ENCODE measurements at places on chromosomes 3 and 15. TPM values are rescaled to one million over a fixed set of nuclear protein-coding genes. Genes with fewer than 3 reads are reported as not detected.
A peak's percentile ranks its signal among the peaks of the same experiment; 100 is the strongest.

Gene CRYBG3
- total RNA-seq: 31.2 TPM

Gene MEIS2
- total RNA-seq: 18.5 TPM

Gene PLA2G4B
- total RNA-seq: 90.3 TPM

Gene FBXO40
- total RNA-seq: not detected

Gene GOLGA6A
- total RNA-seq: 2.2 TPM

Gene SYNPR
- not detected for total RNA-seq

Gene GP5
- not detected for total RNA-seq

Gene TM4SF4
- not detected for total RNA-seq

Gene SLC22A14
- 0.45 TPM for total RNA-seq

Gene ADAMTS7
- total RNA-seq: 2.1 TPM

GRCh38 chr3:45635475-45636256 lies 41.1 kb downstream of the LIMD1 start:
- DNase-seq: no peak

GRCh38 chr15:35748105-35748504 lies 202.1 kb upstream of the DPH6 start:
- no peak for DNase-seq

GRCh38 chr15:79035111-79035601 lies 55.4 kb downstream of the RASGRF1 start:
- DNase-seq: no peak

DNA sequence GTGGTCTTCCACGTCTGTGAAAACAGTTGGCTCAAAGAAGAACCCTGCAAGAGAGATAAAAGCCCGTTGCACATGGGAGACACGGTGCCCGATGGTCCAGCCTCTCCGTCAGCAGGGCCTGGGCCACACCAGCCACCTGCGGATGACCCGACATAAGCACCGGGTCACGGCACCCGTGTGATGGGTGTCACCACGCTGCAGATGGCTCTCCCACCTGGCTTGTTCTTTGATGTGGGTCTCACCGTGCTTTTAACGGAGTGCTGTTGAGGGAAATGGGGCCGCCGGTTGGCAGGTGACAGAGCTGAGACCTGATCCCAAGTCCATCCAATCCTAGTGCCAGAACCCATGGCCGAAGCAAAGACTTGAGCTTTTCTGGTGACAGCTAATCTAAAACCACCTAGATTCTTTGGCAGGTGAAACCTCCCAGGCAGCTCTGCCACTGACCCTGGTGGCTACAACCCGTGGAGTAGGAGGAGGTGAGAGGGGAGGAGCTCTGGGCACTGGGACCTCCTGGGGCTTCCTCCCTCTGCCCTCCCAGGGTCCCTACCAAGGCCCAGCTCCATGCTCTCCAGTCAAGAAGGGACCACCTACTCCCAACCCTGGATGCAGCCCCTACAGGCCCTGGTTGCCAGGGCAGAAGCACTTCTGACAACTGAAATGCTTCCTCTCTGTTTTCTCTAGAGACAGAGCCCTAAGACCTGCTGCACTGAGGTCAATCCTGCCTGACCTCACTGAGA lies 23.4 kb upstream of the SLC41A3 start:
- no peak for DNase-seq

GRCh38 chr3:118127992-118128391 lies 906.7 kb downstream of the IGSF11 start:
- no peak for DNase-seq

GRCh38 chr15:99450896-99451358 lies 114.9 kb upstream of the MEF2A start:
- DNase-seq: peak; percentile 66

- DNase-seq: no peak
Measured at GRCh38 chr3:141311170-141311495, 57.2 kb upstream of the ZBTB38 start.

DNA sequence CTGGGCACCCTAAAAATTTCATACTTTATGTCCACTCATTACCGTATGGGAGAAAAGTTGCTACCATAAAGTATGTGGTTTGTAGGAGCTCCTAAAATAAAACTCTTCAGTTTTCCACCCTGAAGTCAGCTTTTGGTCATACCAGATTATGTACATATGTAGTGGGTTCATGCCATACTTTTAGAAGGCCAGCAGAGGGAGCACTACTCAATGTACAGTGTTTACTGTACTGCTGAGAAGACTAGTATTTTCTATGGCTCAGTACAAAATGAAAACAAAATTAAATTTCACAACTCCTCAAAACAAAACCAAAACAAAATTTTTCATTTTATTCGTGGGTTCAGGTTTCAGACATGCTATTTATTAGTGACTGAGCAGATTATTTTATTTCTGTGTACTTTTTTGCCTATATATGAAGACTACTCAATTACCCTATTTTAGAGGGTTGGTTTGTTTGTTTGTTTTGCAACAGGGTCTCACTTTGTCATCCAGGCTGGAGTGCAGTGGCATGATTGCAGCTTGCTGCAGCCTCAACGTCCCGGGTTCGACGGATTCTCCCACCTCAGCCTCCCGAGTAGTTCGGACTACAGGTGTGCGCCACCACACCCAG lies 24.3 kb downstream of the NXPE3 start:
- no peak for DNase-seq

GRCh38 chr3:45567730-45568172 lies 26.8 kb upstream of the LIMD1 start:
- peak; percentile 83 for DNase-seq

GRCh38 chr15:44735482-44736180 lies 697 bp upstream of the TRIM69 start:
- no peak for DNase-seq

DNA sequence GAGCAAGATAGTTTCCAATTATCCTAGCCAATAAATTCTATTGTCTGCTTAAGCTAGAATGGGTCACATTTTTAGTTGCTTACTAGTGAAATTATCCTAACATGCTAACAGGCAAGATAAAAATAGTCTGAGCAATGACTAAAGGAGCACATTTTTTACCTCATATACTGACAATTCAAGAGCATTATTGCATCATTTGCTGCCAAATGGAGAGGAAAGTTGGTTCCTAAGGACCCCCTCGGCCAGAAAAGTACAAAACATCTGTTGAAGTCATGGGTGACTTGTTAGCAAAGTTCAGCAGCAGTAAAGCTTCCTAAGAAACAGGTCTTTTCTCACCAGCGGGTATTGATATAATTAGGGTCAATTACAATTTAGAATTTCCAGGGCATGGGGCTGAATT lies 1001.0 kb downstream of the FHIT start:
- no peak for DNase-seq

DNA sequence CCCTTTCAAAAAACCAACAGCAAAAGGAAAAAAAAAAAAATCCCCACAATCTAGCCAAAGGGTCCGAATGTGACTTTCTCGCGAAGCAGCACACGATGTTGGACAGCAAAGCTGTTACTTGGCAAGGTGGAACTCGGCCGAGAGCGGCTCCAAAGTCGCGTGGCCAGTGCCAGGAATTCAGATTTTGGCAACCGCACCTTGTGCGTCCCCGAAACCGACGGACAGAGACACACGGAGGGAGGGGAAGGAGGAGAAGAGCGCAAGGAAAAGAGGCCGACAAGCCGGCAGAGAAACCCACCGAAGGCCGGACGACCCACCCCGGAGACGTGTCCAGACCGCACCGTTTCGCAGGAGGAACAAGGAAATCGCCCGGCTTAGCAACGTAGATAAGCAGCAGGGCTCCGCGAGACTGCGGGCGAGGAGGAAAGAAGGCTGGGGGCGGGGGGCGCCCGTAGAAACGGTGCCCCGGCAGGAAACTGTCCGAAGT lies 517.3 kb downstream of the MECOM start:
- peak; percentile 82 for DNase-seq

DNA sequence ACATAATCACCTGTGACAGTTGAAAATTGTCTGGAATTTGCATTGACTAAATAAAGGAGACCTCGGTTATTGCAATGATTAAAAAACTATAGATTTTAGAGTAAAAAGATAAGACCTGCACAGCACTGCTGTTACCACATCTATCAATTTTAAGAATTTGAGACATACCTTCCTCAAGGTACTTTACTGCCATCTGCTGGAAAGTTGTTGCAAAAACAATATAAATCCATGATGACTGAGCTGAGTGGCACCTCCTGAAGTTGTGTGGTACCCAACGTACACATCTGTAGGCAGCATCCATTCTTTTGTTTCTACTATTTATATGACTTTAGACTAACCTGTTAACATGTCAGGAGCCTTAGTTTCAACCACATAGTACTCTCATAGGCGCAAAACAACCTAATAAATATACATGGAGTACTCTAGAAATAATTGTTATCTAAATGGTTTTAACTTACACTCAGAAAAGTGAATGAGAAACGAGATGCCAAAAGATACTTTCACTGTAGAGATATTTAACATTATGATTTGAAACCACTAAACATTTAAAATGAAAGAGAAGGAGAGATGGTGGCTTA lies 106.7 kb downstream of the GHSR start:
- no peak for DNase-seq

DNA sequence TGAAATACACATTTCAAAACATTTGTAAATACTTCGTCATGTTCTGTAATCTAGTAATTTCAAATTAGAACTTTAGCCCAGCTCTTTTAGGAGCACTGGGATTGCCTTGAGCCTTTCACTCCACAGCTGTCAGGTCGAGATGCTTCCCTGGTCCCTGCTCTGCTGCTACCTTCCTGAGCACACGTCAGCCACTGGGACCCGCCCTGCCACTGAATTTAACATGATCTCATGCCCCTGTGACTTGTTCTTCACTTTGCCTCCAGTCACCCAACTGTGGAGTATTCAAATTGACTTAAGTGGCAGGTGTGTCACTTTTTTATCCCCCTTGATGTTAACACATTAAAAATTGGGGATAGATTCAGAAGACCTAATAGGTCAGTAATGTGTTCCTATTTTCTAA lies 3.3 kb downstream of the ARRDC4 start:
- no peak for DNase-seq

- no peak for DNase-seq
Measured at GRCh38 chr3:189582179-189582578, 49.0 kb upstream of the TP63 start.

- DNase-seq: peak; percentile 40
Measured at GRCh38 chr3:125644036-125645005, 49.0 kb upstream of the OSBPL11 start.

GRCh38 chr15:45641999-45642932 lies 7.4 kb downstream of the SQOR start:
- peak; percentile 84 for DNase-seq

- DNase-seq: no peak
Measured at GRCh38 chr3:141064255-141064926, 13.2 kb downstream of the SPSB4 start.

DNA sequence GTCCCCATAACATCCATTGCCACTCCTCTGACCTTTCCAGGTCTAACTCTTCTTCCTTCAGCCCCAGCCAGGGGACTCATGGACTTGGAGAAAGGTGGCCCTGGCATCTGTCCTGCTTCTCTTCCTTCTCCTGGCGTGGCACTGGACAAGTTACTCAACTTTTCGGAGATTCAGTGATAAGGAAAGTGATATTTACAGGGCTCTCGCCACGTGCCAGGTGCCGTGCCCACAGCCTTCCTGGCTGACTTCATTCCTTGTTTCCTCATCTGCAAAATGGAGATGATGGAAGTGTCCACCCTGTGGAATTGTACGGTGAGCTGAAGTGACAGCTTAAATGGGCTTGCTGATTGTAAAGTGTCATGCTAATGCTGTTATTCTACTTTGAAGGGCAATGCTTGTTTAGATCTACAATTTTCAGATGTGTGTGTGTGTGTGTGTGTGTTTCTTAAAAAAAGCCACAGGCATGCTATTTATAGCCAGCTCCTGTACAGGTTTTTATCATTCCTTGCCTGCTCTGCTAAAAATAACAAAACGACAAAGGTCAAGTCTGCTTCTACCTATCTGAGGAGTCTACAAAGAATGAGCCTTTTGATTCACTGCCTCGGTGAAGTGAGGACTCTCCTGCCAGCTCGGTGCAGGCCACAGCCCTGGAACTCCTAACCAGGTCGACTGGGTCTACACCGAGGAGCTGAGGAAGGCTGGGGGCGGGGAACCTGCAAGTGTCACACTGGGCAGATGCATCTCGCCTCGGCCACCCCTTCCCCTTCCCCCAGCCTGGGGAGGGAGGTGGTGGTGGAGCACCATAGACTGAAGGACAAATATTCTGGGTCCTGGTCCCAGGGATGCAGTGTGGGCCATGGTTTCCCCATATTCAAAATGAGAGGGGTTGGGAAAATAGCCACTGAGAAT lies 11.4 kb upstream of the ATP2B2 start:
- peak; percentile 78 for DNase-seq

Measured in lower leg skin (tissue), 4 donors.